Epithelial cell of esophagus (primary cell): ENCODE measurements at places on chromosomes 16 and 17.

GRCh38 chr16:27745348-27745747, 195.4 kb downstream of the KATNIP start:
- DNase-seq: no peak

- DNase-seq: no peak
Measured at GRCh38 chr16:11200592-11200991, 55.4 kb downstream of the SOCS1 start.

DNA sequence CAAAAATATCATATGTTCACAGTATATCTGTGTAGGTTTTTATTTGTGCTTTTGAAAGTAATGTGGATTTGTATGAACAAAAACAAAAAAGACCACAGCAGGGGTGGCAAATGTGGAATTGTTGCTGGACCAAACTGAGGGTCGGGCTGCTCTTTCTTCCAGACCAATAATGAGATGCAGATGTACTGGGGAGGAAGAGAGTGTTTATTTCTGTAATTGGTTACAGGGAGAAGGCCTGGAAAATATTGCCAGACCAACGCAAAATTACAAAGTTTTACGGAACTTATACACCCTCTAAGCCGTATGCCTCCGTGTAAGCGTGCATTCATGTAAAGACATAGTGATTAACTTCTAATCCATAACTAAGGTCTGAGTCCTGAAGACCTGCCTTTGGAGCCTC, 353.9 kb upstream of the C16orf82 start:
- no peak for DNase-seq

- peak; percentile 76 for DNase-seq
Measured at GRCh38 chr16:87851141-87851587, 18.1 kb downstream of the SLC7A5 start.

DNA sequence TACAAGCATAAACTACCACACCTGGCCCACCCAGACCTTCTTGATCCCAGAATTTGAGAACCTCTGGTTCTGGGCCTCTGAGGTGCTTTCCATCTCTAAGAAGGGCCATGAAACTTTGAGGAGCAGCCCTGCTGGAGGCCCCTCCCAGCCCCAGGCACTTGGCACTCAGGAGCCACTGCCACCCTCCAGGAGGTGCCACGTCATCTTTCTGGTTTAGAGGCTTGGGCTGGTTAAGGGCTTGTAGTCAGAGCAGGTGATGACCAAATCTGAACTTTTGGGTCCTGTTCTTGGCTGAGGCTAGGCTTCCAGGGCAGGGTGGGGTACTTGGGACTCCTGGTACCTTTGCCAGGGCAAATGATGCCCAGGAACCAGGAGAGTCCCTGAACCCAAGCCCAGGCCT, 13.8 kb upstream of the DLX4 start:
- DNase-seq: peak; percentile 35
